ENCODE measurements at places on chromosomes 16 and 17.

DNA sequence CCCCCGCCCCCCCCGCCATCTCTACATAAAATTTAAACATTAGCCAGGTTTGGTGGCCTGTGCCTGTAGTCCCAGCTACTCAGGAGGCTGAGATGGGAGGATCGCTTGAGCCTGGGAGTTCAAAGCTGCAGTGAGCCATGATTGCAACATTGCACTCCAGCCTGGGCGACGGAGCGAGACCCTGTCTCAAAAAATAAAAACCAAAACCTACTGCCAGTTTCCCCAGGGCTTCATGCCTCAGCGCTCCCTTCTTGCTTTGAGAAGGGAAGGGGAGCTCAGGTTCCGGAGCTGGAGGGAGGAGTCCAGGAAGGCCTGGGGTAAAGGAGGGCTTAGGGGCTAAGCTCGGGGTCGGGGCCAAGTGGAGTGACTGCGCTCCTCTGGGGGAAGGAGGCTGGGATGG, 20.5 kb downstream of the PLCD3 start:
- no peak for DNase-seq

GRCh38 chr16:9114112-9114511, 22.7 kb downstream of the HAPSTR1 start:
- no peak for DNase-seq

GRCh38 chr17:9973669-9974447, 68.8 kb upstream of the RCVRN start:
- DNase-seq = no peak

GRCh38 chr17:45692661-45693060, 91.5 kb upstream of the CRHR1 start:
- no peak for DNase-seq

- DNase-seq = no peak
Measured at GRCh38 chr17:74816905-74817620, 40.9 kb upstream of the NAT9 start.

- DNase-seq = no peak
Measured at GRCh38 chr16:74743668-74744299, 30.8 kb downstream of the FA2H start.

GRCh38 chr17:48642843-48643696, 16.9 kb upstream of the HOXB9 start:
- no peak for DNase-seq

DNA sequence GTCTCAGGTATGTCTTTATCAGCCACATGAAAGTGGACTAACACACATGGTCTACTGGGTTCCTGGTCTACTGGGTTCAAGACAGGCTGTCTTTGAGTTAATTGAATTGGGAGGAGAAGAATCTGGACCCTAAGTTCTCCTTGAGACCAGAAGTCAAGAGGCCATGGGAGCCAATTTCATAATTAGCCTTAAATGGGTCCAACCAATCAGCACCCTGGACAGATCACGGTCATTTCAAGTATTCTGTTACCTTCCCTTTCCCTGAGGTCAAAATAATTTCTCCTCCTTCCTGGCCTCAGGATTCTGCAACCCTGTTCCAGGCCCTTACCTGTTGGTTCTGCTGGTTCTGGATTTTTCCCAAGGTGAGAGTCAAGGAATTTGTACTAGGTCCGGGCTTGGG, 23.8 kb downstream of the OSBPL7 start:
- DNase-seq = no peak

- no peak for DNase-seq
Measured at GRCh38 chr16:88528902-88529318, 41.3 kb upstream of the ZC3H18 start.

DNA sequence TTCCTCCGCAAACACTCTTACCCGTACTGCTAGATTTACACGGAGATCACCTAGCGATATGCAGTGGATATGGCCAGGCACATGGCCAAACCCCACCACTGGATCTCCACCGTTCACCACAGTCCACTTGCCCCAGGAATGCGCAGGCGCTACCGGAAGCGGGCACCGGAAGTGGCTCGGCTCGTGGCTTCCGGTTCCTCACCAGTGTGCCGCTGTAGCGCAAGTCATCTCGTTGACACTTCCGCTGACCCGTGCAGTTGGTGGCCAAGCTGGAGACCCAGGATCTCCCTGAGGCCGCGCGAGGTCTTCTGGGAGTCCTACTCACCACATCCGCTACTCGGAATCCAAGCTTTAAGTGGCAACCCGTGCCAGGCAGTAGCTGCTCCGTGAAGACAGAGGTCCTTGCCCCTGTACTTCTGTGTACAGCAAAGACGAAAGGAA, 11.5 kb downstream of the ZNF597 start:
- no peak for DNase-seq

- no peak for DNase-seq
Measured at GRCh38 chr16:5447734-5448133, 350.1 kb upstream of the EEF2KMT start.

DNA sequence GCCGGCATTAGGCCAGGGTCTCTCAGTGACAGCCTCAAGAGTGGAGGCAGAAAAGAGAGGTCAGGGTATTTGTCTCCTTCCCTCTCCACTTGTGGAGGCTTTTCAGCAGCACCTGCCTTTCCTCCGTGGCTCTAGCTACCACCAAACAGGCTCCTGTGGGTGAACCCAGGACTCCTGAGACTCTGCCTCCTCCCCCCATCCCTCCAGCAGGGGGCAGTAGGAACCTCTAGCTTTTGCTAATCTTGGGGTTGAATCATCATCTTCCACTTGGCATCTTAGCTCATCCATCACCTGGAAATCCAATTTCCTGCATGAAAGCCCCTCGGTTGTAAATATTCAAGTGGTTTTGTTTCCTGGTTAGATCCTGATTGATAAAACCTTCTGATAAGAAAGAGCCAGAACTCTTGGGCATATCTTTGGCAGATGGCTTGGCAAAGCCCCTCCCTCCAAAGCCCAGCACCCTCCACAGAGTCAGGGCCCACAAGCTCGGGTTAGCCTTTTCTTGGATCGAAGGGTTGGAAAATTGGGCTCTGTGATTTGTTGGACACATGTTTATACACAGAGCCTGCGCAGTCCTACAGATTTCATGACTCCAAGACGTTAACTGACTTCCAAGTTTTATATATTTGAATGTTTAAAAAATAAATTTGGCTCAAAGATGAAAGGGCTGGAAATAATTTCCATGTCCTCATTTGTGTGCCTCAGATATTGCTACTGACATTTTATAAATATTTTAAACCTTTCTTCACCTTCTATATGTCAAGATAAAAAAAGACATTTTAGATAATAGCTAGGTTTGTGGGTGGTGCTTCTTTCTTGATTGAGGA, 322.1 kb downstream of the MAP2K4 start:
- DNase-seq = no peak

DNA sequence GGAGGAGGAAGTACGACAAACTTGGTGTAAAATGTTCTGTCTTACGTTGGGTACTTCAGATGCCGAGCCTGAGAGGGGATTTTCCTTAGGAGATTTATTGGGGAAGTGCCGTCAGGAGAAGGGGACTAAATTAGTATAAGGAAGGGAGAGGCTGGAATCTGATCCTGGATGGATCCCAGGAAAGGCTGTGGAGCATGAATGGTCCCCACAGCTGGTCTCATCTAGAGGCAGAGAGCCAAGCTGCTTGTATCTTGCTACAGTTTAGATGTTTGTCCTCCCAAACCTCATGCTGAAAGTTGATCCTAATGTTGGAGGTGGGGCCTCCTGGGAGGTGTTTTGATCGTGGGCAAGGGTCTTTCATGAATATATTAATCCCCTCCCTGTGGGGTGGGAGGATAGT, 798.4 kb upstream of the EEF2KMT start:
- DNase-seq = no peak

DNA sequence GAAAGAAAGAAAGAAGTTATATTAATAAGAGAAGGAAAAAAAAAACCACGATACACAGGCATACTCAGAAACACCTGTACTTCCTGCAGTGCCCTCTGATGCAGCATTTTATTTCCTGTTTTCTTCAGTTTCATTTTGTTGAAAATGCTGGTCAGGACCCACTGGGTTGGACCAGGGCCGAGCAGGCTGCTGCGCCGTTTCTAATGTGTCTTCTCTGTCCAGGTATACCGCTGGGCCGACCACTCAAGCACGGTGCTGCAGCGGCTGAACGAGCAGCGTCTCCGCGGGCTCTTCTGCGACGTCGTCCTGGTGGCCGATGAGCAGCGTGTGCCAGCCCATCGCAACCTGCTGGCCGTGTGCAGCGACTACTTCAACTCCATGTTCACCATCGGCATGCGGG, 8.3 kb downstream of the KLHL36 start:
- no peak for DNase-seq

DNA sequence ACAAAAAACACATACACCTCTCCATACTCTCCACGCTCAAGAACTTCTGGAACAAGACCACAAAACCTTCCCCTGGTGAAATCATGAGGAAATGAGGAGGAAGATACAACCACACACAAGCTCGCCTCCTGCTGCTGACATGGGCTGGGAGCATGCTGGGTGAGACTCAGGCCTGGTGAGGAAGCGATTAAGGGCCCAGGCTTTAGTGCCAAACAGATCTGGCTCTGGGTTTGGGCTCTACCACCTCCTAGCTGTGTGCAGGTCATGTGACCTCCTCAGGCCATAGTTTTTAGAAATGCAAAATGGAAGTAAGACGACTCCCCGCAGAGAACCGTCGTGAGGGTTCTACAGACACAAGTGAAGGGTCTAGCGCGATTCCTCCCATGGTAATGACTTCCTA, 41.3 kb downstream of the VAC14 start:
- no peak for DNase-seq

DNA sequence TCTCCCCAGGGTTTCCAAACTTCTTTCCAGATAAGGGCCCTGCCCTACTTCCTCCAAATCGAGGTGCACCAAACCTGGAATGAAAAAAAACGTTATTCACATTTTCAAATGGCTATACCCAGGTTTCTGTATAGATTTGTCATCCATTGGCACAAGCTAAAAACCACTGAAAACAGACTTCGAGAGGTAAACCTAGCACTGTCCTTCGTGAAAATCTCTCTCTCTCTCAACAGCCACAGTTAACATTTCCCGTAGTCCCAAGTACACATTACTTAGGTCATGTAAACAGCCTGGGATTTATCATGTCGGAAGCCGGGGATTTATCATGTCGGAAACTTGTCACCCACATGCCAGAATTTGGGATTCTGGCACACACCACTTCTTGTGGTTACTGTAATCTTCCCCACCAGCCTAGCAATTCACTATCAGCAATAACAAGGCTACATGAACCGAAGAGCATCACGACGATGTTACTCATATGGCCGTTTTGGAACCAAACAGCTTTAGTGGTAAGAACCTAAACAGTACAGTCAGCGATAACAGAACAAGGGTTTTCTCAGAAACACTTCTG, 1.2 kb downstream of the DDX5 start:
- DNase-seq = no peak

DNA sequence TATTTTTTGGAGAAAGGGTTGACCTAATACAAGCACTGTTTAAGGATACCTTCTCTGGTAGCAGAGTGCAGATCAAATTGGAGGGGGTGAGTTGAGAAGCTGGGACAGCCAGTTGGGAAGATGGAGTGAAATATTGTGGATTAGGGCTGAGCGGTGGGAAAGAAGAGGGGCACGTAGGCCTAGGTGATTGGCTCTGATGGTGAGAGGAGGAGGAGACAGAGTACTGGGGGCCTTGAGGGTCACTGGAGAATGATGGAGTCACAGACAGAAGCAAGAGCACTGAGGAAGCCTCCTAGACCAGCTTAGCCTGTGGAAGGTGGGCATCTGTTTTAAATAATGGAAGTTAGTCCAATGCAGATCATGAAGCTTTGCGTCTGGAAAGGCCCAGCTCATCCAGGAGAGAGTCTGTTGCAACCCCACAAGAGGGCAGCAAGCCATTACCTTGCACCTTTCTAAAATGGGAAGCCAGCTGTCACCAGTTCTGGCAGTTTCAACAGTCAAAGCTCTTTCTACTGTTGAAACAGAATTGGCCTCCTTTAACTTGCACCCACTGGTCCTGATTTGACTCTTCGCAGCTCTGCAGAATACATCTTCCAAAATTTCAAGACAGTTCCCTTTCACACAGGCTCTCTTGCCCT, 11.8 kb downstream of the SLC9A5 start:
- DNase-seq = no peak

GRCh38 chr16:87850009-87851006, 19.0 kb downstream of the SLC7A5 start:
- DNase-seq = peak; percentile 51
